ENCODE measurements at places on chromosomes 6 and 20.

DNA sequence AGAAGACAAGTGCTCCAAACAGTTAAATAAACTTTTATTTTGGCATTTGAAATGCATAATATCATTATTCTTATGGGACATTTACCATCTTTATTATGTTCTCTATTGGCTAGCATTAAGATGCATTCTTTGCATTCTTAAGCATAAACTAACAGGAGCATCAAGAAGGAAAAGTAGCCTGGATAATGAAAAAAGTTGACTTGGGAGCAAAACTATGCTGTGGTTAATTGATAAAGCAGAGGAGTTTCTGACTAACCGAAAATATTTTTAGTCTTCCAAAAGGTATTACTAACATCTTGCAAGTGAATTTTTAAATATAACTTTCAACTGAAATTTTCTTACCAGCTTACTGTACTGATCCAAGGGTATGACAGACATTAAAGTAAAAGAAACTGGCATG, 140.3 kb downstream of the FLRT3 start:
- DNase-seq = no peak

DNA sequence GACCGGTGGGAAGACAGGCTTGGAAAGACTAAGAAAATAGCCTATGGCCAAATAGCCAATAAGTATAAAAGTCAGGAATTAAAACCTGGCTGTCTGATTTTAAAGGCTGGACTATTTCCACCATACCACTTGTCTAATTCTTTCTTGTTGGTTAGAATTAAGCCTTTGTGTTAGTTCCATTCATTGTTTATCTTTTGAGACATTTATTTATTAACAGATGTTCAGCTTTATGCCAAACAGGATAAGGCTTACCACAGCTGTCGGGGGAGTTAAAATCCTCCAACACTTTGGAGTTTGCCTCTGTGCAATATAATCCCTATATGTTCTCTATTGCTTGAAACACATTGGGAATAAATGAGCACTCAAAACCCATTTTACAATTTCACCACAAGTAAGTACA, 208.3 kb downstream of the TMEM200A start:
- no peak for DNase-seq

DNA sequence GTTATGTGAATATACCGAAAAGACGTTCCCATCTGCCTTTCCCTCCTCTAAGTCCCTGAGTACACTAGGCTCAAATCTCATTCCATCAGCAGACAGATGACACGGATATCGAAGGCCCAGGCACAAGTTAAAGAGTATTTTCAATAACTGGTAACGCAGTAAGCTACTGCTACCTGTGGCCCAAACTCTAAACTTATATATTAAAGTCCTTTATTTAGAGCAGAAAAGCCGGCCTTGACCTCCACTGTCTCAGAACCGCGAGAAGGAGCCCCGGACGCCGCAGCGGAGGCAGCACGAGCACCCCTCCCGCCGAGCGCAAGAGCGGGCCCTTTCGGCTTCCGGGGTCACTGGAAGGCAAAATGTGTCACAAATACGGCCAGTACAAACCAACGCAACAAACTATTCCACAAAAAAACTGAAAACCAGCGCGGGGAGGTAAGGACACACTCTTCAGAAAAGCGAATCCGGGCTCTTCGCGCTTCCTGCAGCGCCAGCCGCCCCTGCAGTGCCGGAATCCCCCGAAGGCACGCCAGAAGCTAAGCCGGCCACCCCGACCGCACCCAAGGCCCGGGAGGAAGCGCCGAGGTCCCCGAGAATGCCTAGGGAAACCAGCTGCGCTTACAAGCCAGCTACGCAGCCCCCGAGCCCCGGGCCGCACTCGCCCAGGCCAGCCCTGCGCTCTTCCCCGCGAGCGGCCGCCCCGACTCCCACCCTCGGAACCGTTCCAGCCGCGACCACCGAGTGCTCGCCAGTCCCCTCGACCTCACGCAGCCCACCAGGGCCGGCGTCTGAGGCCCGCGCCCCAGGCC, 681 bp downstream of the DIDO1 start:
- DNase-seq = peak; percentile 66

GRCh38 chr6:44071670-44072451, 55.4 kb downstream of the MRPL14 start:
- DNase-seq = no peak

GRCh38 chr6:56593801-56594318, 48.8 kb downstream of the DST start:
- DNase-seq = peak; percentile 30

- no peak for DNase-seq
Measured at GRCh38 chr6:21115111-21115510, 478.4 kb upstream of the SOX4 start.

DNA sequence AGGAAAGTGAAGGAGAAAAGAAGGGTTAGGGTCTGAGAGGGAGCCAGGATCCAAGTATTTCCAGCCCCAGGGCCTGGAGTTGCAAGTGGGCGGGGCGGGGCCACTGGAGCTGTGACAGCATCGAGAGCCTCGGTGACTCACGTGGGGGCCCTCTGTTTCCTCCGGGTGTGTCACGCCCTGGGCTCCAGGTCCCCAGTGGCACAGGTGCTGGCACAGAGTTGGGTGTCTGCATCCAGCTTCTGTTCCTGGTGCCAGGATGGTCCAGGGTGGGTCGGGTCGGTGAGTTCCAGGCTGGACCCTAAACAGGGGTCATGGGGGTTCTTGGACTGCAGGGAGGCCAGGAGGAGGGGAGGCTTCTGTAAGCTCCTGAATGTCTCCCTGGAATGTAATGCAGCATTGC, 16.7 kb downstream of the RAET1L start:
- peak; percentile 47 for DNase-seq

Data from activated naive CD4-positive, alpha-beta T cell treated with anti-CD3 and anti-CD28 coated beads, Interleukin-2, amount 10 ng/mL, durations not matched to agents 7 days and 5 days (primary cell).